ENCODE measurements at places on chromosomes 12 and 14.

- DNase-seq = no peak
Observed at GRCh38 chr14:93183596-93184317, 940 bp downstream of the MOAP1 start.

DNA sequence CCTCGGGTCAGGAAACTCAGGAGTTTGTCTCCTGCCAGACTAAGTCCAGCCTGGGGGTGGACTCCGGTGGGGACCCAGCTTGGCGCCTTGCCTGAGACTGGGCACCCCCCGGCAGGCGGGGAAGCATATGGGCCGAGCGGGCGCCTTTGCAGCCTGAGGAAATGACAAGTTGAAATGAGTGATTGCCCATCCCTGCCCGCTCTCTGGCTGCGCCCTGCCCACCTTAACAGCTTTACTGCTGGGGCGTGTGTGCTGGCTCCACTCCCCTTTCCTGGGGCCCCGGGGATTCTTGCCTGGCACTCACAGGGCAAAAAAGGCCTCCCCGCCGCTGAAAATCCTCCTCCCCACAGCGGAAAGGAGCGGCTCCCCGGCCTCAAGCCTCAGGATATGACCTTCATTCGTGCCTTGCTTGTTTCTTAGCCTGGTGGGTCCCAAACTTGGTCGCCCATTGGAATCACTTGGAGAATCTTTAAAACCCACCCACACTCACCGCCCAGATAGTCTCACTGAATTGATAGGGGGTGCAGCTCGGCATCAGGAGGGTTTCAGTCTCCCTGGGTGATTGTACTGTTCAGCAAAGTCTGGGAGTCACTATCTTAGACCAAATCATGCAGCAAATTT is 1.5 kb downstream of the RFLNA start:
- DNase-seq = peak; percentile 73

- DNase-seq = no peak
Observed at GRCh38 chr14:92950773-92951172, 27.8 kb downstream of the CHGA start.

DNA sequence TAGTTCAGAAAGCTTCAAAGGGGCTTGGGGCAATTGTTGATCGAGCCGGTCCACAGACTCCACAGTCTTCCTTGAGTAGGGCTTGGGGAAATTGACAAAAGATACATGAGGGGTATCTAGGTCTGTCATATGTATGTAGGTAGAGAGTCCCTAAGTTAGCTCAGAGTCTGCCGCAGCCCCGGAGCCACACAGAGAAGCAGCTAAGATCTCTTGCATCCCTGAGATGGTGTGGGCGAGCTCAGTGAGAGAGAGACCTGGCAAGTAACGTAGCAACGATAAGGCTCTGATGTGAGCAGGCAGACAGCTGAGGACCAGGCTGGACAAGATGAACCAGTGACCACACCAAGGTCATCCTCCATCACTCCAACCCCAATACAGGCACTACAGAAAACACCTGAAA is 297.6 kb downstream of the TMEM132D start:
- no peak for DNase-seq

- DNase-seq = no peak
Observed at GRCh38 chr12:96075560-96075959, 40.2 kb upstream of the LTA4H start.

GRCh38 chr12:89863968-89864367 is 155.3 kb upstream of the ATP2B1 start:
- no peak for DNase-seq

GRCh38 chr14:65613131-65613650 is 200.7 kb downstream of the FUT8 start:
- no peak for DNase-seq

- no peak for DNase-seq
Observed at GRCh38 chr14:55031190-55031589, 4.2 kb downstream of the SOCS4 start.

- DNase-seq = no peak
Observed at GRCh38 chr12:68530965-68531364, 79.7 kb upstream of the RAP1B start.

DNA sequence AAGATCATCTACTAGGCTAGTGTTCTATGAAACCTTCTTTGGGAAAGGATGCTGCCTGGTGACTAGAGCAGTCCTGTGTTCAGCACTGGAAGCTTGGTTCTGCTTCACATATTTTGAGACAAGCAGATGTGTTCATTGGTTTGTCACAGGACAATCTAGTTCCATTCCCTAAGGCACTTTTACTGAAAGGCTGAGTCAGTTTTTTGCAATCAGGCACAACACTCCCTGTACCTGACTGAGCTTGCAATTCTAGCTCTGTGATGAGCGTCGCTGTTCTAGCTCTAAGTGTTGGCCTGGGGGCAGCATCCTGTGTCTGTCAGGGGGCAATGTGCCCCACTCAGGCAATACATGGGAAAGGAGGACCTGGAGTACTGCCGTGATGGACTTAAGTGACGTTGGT is 144.4 kb downstream of the CAND1 start:
- DNase-seq = no peak

DNA sequence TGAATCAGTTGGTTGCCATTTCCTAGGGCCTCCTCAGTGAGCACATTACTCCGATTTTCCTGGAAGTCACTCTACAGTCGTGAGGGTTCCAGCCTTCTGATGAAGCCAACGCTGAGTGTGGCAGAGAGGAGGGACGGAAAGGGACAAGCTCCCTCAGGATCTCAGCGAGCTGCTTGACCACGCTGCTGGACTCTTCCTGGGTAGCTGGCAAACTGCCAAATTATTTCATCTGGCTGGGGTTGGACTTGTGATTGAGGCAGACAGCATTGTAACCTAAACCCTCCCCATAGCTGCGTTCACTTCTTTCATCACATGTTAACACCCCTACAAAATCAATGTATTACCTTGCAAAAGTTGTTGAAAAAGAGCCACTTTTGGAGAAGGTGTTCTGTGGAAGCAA is 69.6 kb upstream of the CHST11 start:
- DNase-seq = no peak

GRCh38 chr12:30010071-30011052 is 226.6 kb upstream of the TMTC1 start:
- no peak for DNase-seq

- DNase-seq = no peak
Observed at GRCh38 chr12:77354766-77355362, 289.5 kb upstream of the E2F7 start.

- no peak for DNase-seq
Observed at GRCh38 chr12:63815482-63815852, 29.0 kb upstream of the SRGAP1 start.

- no peak for DNase-seq
Observed at GRCh38 chr12:124752437-124753227, 111.0 kb downstream of the SCARB1 start.

- DNase-seq = no peak
Observed at GRCh38 chr14:29163109-29163508, 396.5 kb downstream of the FOXG1 start.

DNA sequence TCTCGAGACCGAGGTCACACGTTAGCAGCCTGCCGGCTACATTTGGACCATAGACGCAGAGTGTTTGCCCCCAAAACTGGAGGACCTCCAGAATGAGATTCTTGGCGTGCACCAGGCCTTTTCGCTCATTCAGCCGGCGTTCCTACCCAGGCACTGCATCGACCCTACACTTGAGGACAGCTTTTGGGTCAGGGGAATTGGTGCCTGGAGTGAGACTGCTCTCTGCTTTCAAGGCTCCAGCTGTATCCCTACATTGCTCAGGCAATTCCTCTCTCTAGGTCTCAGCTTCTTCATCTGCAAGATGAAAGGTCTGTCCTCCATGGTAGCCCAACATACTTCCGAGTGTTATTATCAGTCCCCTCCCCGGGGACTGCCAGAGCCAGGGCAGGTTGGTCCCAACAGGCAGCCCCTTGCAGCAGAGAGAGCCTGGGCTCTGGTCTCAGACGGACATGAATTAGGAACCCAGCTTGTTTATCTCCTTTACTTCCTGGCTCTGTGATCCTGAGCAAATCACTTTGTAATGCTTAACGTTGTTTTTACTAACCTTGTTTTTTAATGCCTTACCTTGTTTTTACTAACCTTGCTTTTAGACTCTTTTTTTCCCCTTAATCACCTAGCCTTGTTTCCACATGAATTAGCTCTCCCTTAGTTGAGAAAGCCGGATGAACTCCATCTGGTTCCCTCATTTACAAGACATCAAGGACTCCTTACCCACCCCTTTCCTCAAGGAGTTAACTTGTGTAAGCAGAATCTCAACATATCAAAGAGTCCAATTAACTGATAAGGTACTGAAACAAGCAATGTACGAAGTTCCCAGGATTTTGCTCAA is 892 bp downstream of the TCHP start:
- DNase-seq = no peak

GRCh38 chr12:64733857-64734256 is 25.3 kb downstream of the GNS start:
- DNase-seq = no peak

DNA sequence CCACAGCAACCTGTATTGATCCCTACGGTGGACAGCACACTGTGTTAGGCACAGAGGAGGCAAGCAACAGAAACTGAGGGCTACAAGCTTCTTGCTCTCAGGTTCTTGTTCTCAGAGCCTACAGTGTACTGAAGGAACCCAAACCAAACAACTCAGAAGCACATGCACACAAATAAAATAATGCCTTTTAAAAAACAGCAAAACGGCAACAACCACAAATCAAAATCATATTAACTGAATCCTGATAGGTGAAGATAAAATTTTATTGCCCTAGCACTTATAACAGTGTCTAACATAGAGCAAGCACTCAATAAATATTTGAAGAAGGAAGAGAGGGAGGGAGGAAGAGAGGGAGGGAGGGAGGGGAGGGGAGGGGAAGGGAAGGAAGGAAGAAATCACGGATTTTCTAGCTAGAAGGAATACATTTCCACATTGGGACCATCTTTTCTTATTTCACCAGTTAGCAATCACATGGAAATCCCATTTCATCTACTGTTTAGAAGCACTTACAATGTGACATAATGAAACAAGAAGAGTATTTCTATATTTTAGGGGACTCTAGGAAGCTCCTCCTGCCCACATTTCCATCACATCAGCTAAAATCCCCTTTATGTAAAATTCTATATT is 27.2 kb downstream of the DMAC2L start:
- DNase-seq = no peak

GRCh38 chr12:53738406-53739213 is 11.4 kb upstream of the CALCOCO1 start:
- peak; percentile 25 for DNase-seq

GRCh38 chr14:89765346-89765745 is 189.2 kb downstream of the EFCAB11 start:
- no peak for DNase-seq

- DNase-seq = peak; percentile 34
Observed at GRCh38 chr14:96363751-96364336, 518 bp downstream of the GSKIP start.

DNA sequence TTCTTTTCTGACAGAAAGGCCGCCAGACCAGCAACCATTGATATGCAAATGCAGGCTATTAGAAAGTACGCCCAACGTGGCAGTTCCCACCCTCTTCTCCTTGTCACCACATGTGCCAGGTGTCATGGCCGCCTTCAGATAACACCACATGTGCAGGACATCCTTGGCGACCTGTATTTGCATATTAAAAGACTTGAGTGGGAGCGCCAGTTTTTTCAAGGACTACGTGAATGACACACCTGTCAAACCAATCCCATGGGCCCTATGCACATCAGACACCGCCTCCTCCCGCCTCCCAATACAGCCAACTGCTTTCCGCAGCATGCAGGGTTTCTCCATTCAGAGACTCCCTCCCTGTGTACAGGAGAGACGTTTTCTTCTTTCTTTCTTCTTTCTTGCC is 318.6 kb upstream of the FAR2 start:
- no peak for DNase-seq

- DNase-seq = no peak
Observed at GRCh38 chr14:83646228-83646627, 1883.7 kb upstream of the FLRT2 start.

GRCh38 chr12:46557539-46558373 is 185.2 kb upstream of the SLC38A2 start:
- no peak for DNase-seq

DNA sequence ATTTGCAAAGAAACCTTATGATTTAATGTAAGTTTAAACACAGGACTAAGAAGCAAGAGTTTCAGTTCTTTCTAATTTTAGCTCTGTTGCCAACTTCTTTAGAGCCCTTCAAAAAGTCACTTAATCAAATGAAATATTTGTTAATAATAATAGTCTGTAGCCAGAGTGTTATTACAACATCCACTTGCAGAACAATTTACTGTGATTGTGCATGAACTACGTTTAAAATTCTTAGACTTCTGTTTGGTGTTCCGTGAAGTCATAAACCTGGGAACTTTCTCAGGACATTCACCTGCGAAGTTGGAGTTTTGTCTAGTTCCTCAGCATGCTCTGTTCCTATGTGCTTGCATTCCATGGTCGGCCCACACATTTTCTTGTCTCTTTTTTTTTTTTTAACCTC is 244.0 kb upstream of the AVPR1A start:
- no peak for DNase-seq

- DNase-seq = no peak
Observed at GRCh38 chr14:51474854-51475253, 176.9 kb upstream of the FRMD6 start.

DNA sequence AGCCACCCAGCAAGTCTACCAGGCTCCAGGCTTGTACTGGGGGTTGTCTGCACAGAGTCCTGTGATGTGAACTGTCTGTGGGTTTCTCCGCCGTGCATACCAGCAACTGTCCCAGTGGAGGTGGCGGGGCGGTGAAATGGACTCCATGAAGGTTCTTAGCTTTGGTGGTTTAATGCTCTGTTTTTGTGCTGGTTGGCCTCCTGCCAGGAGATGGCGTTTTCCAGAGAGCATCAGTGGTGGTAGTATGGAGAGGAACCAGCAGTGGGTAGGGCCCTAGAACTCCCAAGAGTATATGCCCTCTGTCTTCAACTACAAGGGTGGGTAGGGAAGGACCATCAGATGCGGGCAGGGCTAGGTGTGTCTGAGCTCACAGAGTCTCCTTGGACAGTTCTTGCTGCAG is 303.8 kb downstream of the TMEM121 start:
- no peak for DNase-seq

DNA sequence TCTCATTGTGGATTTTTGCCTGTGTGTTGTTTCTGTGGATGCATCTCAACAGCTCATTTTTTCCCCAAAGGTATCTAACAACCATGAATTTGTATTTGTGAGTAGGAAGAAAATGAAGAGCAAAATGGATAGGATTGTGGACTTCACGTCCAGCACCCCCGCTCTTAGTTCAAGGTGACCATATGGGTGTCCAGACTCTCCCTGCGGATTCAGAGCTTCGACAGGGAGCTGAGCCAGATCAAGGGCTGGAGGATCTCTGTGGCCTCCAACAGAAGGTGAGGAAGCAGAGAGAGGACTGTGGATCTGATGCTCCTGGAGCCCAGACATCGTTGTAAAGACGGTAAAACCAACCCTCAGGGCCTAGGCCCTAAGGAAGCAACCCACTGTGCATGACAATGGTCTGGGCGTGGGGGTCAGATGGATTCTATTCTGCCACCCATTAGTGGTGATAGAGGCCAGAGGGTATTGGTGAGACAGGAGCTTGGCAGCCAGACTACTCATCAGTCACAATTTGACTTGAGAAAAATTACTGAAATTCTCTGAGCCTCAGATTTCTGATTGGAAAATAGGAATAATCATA is 659.7 kb upstream of the TMEM132C start:
- DNase-seq = no peak

GRCh38 chr12:74619084-74619483 is 81.4 kb downstream of the ATXN7L3B start:
- DNase-seq = no peak

GRCh38 chr12:74539261-74539660 is 1.6 kb downstream of the ATXN7L3B start:
- DNase-seq = no peak

- DNase-seq = peak; percentile 91
Observed at GRCh38 chr14:20305265-20306078, at the start of gene TTC5. TTC5 (minus strand) TSS chr14:20305951; CDS start chr14:20305937, 14 bp downstream.

- DNase-seq = no peak
Observed at GRCh38 chr14:85607651-85608081, 77.7 kb downstream of the FLRT2 start.

GRCh38 chr14:101922866-101923265 is 41.5 kb upstream of the DYNC1H1 start:
- no peak for DNase-seq

Data from left hindlimb (tissue), 1 donor.